Neuronal stem cell (in vitro differentiated cells): ENCODE measurements at places on chromosomes 3 and 15.

GRCh38 chr3:105365391-105366325 lies 1.1 kb upstream of the ALCAM start:
- DNase-seq, result peak; percentile 21

DNA sequence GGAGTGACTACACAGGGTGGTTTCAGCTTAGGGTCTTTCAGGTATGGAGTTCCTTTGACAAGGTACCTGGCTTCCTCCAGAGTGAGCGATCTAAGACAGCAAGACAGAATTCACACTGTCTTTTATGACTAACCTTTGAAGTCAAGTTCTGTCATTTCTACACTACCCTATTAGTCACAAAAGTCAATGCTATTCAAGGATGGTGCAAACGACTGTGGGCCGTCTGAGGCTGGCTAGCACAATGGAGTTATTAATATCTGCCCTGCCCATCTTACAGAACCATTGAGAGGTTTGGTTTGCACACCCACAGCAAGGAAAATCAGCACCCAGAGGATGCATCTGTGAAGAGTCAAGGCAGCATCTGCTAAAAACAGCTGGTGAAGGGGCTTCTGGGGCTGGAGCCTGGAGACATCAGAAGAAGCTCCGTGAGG lies 62.9 kb upstream of the XCR1 start:
- no peak for DNase-seq

- DNase-seq, result no peak
Measured at GRCh38 chr3:147359177-147360050, 46.9 kb downstream of the ZIC4 start.

GRCh38 chr15:31082771-31083369 lies 18.7 kb downstream of the TRPM1 start:
- no peak for DNase-seq

DNA sequence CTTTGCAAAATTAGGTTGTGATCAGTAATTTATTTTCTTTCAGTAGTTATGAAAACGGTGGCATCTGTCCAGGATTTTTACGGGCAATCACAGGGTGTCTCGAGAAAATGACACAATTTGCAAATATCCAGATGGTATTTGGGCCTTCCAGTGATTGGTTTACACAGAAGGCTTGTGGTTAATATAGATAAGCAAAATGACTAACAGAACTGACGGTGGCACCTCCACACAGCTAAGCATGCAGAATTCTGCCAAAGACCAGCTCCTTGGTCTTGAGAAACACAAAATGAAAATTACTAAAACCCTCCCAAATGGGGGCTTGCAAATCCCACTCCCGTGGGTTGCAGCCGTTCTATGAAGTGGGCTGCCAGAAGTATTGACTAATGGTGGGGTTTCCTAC lies 5.5 kb downstream of the ARHGEF3 start:
- no peak for DNase-seq

GRCh38 chr15:99738021-99738847 lies 5.0 kb upstream of the LYSMD4 start:
- no peak for DNase-seq

DNA sequence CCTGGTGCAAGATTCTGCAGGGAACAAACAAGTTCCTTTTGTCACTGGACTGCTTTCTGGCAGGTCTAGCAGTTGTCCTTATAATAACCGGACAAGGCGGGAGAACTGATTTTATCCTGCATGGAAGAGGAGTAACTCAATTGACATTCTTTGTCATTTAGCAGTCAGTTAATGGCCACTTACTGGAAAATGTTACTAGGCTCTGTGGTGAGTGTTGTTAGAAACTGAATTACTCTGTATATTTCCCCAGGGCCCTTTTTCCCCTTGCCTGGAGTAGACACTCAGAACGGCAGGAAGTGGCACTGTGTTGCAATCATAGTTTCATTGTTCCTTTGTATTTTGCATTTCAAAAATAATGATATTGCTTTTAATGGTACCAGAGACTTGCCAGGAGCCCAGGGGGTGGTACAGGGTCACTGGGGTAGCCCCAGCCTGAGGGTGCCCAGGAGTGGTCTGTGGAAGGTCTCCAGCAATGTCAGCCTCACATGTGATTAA lies 318.6 kb upstream of the LRRFIP2 start:
- DNase-seq, result no peak

- DNase-seq, result no peak
Measured at GRCh38 chr3:151859233-151859673, 14.2 kb upstream of the SUCNR1 start.

- no peak for DNase-seq
Measured at GRCh38 chr15:70274908-70275307, 177.2 kb upstream of the TLE3 start.
